Esophagus squamous epithelium (tissue), 5 donors: ENCODE measurements at places on chromosomes 13 and 19.

DNA sequence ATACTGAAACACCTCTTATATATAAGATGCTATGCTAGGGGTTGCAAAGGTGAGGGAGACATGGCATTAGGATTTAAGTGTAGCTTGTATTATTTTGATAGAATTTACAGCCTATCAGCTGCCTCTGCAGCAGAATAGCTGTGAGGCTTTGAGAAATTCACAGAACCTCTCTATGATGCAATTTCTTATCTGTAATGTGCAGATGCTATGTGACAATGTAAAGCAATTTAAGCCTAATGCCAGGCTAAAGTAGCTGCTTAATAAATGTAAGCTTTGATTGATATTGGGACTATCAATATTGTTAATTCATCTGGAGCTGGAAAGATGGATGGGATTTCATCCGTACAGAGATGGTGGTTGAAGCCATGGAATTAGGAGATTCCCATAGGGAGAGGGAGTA is 1.6 kb downstream of the ADGRE3 start:
- no peak for DNase-seq

DNA sequence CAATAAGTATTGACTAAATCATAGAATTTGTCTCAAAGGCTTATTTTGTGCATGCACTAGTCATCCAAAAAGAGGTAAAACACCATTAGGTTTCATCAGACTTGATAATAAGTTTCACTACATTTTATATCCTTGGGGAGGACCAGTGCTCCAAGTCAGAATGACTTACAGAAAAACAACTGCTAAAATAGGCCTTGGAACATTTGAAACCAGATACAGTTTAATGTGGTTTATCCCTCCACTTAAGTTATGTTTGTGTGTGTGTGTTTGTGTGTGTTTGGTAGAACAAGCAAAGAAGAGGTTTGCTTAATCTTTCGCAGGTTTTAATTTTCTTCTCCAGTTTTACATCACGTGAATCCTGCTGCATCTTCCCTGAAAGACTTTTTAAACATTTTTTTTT is 570.9 kb downstream of the PCDH9 start:
- DNase-seq: no peak

GRCh38 chr13:91346850-91347201 is 661 bp upstream of the MIR17HG start:
- DNase-seq: no peak

GRCh38 chr13:82815791-82816190 is 1066.5 kb downstream of the SLITRK1 start:
- no peak for DNase-seq
